ENCODE measurements at places on chromosomes 3 and 15.
A peak's percentile ranks its signal among the peaks of the same experiment; 100 is the strongest.

DNA sequence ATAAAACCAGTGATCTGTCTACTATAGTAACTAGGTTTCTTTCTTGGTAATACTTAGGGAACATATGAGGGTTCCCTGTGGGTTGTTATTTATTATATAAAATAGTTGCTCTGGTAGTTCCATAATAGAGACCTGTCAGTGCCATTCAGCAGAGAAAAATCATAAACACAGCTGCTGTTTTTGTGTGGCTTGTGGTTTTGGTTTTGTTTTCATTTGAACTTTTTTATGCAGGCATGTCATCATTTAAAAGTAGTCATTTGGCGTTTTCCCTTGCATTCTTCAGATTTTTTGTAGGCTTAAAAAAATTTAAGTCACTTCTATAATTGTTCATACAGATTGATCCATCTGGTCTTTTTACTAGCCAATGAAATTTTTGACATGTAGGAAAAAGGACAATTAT is 47.9 kb downstream of the PIK3CA start:
- DNase-seq, result no peak

DNA sequence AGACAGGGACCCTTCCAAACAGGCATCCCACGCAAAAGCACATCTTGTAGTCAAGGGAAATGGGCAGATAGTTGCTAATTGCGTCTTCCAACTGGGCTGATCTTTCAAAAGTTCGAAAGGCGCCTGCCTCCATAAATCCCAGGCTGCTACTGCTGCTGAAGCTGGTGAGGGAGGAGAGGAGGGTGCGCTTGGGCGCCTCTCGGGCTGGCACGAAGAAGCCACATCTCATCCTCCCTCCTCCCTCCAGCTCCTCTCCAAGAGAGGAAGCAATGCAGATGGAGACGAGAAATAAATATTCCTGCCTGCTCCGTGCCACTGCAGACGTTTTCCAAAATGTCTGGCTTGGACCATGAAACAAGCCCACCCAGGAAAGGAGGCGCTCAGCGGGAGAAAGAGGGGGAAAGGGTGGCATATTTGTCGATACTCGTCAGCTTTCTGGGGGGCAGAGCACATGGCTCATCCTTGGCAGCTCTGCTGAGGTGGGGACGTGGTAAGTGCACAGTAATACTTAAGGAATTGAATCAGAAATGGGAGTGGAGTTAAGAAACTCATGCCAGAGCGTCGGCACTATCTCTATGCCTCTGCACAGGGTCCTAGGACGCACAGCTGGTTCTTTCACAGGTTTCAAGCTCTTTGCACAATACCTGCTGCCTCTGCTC is 88.9 kb upstream of the FEZF2 start:
- DNase-seq, result no peak

GRCh38 chr3:58536501-58537411 is at the start of gene ACOX2:
TSS of gene ACOX2 (minus strand) at chr3:58537190. CDS start at chr3:58535106, 2,084 bp downstream.
- DNase-seq, result peak; percentile 78

GRCh38 chr15:99090938-99091337 is 13.9 kb upstream of the SYNM start:
- DNase-seq, result no peak

GRCh38 chr3:61646360-61646759 is 85.0 kb downstream of the PTPRG start:
- no peak for DNase-seq

DNA sequence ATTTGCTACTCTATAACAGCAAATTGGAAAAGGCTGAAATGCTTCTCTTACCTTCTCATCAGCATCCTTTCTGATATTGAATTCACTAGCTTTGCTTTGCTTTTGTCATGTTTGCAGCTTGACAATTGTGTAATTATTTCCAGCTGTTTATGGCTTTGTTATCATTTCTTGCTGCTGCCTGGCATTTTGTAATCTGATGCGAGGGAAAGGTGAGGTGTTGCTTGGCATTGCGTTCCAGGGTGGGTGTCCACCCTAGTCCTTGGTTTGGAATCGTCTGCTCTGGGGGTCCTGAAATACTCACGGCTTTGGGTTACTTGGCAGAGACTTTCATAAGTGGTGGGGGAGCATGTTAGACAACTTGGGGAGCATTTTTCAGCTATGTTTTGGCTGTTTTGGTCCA is 2.9 kb downstream of the CACNA2D3 start:
- no peak for DNase-seq

DNA sequence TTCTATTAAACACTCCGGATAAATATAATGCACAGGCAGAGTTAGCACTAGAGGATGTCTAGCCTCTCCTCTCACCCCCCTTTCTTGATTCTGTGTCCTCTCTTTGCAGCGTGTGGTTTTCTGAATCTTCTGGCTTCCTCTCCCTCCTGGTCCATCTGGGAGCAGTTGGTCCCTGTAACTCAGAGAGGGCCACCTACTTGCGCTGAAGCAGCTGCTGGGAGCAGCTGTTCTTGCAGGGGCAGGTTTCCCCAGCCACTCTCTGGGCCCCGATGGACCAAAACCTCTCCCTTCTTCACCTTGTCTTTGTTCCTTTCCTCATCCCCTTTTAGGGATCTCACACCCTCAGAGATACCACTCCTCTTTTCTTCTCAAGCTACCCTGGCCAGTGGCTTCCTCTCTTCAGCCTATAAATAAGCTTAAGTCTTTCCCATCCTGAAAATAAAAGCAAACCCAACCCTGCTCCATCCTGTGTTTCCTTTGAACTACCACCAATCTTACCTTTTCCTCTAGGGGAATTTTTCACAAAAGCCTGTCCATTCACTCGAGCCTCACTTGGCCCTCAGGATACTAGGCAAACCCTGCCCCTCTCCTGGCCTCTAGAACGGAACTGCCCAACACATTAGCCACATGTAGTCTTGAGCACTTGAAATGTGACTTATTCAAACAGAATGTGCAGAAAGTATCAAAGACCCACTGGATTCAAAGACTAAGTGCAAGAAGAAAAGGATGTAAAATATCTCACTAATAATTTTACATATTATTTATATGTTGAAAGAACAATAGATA is 59.7 kb downstream of the STARD5 start:
- DNase-seq, result no peak

- DNase-seq, result no peak
Observed at GRCh38 chr15:98896802-98897732, 110.5 kb downstream of the PGPEP1L start.

GRCh38 chr3:13200946-13201345 is 127.7 kb upstream of the IQSEC1 start:
- DNase-seq, result no peak

DNA sequence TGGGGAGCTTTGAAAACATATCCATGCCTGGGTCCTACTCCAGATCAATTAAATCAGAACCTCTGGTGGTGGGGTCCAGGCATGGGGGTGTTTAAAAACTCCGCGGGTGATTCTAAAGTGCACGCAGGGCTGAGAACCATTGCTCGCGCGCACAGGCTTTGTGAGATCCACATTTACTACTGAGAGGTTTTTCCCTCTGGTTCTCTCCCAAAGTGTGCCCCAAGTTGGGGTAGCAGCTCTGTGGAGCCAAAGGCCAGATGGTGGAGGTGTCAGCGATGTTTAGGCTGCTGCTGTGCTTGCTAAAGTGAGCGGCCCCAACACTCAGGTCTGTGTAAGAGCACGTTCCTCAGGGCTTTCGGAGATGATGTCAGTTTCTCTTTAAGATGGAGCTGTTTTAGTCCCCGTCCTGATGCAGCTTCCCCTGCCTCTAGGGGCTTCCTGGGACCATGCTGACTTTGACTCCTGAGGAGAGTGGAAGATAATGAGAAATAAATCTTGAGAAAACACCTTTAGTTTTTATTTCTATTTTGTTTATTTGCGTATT is 13.4 kb upstream of the MAGEF1 start:
- no peak for DNase-seq

- no peak for DNase-seq
Observed at GRCh38 chr15:97052513-97052912, 722.0 kb downstream of the NR2F2 start.

DNA sequence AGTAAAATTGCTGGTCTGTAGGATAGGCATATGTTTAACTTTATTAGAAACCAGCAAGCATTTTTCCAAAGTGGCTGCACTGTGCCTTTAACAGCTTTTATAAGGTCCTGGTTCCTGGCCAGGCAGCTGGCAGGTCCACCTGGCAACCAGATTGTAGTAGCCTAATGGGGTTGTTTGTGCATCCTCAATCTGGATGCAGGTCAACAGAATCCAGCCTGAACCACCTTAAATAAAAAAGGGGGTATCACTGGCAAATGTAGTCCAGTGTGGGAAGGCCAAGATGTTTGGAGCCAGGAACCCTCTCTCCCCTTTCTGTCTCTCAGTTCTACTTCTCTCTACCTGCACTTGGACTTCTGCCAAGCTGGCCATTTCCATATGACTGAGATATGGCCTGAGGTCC is 200.3 kb downstream of the ZNF621 start:
- DNase-seq, result no peak

DNA sequence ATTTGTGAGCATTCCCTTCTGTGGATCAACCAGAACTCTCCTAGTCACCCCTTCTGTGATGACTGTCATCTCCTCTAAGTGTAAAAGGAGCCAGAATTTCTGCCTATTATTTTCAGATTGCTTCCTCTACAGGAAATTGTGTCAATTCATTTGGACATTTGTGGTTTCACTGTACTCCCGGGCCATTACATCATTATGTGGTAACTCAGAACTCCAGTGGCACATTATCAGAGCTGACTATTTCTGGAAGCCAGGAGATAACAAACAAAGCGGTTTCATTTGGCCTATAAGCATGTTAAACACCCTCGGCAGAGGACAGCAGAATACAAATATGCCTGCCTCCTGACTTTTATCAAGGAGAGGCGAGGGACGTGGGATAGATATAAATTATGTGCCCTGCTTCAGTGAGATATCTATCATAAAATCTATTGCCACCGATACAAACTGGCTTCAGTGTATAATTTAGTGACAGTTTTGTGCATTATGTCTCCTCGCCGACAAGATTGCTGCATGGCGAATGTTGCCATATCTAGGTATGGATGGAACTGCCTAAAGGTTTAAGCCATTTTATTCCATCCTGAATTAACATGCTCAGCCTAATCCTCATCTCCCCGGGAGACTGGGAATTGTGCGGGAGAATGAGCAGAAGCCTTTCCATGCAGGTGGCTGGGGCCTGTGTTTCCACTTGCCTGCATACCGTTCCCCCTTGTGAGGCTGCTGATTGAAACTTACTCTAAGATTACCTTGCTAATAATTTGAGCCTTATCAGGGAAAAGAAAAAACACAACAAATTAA is 193.4 kb upstream of the SEMA6D start:
- DNase-seq, result no peak

GRCh38 chr3:188486126-188486525 is 332.2 kb downstream of the LPP start:
- no peak for DNase-seq

GRCh38 chr3:98274914-98275313 is 7.4 kb upstream of the OR5H2 start:
- no peak for DNase-seq

GRCh38 chr3:45546716-45547701 is 47.5 kb upstream of the LIMD1 start:
- DNase-seq, result no peak

- DNase-seq, result no peak
Observed at GRCh38 chr15:100730655-100731266, 128.4 kb downstream of the ASB7 start.

DNA sequence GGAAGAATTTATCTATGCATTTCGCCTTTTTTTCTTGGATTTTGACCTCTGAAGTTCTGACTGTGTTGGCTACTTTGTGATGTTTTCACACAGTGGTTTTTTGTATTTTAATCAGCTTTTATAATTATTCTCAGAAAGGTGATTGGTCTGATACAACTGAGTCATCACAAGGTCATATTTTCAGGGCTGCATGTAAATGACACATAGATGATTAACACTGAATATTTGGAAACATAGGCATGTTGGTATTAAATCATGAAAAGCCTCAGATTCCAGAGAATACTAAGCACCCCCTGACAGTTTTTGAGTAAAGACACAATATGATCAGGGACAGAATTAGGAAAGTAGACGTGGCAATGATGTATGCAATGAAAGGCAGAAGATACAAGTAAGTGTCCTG is 175.5 kb upstream of the SLCO3A1 start:
- DNase-seq, result no peak

DNA sequence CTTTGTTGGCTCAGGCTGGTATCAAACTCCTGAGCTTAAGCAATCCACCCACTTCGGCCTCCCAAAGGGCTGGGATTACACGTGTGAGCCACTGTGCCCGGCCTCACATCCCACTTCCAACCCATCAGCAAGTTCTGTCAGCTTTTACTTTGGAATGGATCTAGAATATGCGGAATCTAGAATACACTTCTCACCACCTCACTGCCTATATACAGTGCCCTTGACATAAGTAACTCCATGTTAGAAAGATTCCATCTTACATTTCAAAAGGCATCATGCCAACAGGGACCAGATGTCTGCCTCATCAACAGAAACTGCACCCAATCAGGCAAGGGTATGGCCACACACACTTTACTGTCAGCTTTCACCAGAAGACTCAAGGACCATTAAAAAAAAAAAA is 9.9 kb upstream of the RBSN start:
- DNase-seq, result no peak

Data from right forelimb (tissue), 1 donor.